ENCODE measurements at places on chromosomes 4 and X.

DNA sequence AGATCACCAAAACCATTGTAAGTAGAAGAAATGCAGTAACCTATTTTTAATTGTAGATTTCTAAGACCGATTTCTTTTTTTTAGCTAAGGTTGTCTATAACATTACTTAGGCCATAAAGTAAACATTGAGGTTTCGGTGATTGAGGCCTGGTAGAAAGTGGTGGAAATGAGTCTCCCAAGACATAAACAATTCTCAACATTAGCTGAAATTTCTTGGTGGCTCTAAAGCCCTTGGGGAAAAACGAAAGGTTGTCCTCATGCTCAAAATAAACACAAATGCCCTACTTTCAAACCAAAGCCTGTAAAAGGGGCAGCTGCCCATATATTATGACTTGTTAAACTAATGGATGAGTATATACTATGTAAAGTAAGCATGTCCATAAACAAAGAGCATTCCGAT is 98.8 kb downstream of the SCFD2 start:
- no peak for DNase-seq

- no peak for DNase-seq
Observed at GRCh38 chrX:151970661-151971060, 3.8 kb downstream of the GABRE start.

- no peak for DNase-seq
Observed at GRCh38 chr4:152663203-152664066, 16.4 kb downstream of the TMEM154 start.

- no peak for DNase-seq
Observed at GRCh38 chr4:4838051-4838935, 21.2 kb upstream of the MSX1 start.

DNA sequence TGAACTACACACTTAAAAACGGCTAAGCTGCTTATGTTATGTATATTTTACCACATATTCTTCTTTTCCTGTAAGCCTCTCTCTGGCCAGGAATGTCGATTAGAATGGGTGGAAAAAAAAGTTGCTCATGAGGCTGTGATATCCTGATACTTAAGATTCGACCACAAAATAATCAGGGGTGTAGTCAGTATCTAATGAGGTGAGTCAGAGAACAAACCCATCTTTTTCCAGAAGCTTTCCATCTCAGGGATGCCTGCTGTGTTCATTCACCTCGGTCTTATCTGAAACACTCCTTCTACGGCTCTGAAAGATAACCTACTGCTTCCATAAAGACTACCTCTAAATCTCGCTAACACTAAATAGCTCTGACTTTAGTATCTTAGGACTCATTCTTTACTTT is 142.7 kb upstream of the MAP3K15 start:
- DNase-seq: no peak

GRCh38 chr4:143399113-143399949 is 62.7 kb downstream of the GAB1 start:
- no peak for DNase-seq

GRCh38 chrX:136954930-136955329 is 74.4 kb upstream of the RBMX start:
- DNase-seq: no peak
